Right atrium auricular region (tissue), 2 donors: ENCODE measurements at places on chromosomes 6 and 20. TPM values are rescaled to one million over a fixed set of nuclear protein-coding genes. Genes with fewer than 3 reads are reported as not detected.

DNAAF9 gene
- total RNA-seq, result 13.4 TPM

GTPBP2 gene
- 20.7 TPM for total RNA-seq

OSBPL2 gene
- 29.6 TPM for total RNA-seq

DNA sequence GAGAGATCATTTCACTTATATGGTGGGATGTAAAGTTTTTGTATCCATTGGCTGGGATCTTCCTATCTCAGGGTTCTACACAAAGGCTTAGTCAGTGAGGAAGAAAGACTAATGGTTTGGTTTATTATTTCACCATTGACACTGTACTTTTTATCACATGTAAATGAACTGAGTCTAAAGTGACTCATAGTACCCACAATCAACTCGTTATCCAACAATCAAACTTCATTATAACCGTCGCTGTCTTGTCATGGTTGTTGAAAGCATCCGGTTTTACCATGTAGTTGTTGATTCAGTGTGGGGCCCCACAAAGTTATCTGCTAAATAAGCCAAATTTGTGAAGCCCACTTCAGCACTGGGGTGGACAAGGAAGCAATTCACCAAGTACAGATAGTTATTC lies 55.8 kb upstream of the MTRF1L start:
- DNase-seq, result no peak

GRCh38 chr6:3398755-3399696 lies 57.8 kb downstream of the SLC22A23 start:
- DNase-seq, result no peak

- DNase-seq, result no peak
Measured at GRCh38 chr6:6918216-6918983, 189.4 kb upstream of the RREB1 start.

DNA sequence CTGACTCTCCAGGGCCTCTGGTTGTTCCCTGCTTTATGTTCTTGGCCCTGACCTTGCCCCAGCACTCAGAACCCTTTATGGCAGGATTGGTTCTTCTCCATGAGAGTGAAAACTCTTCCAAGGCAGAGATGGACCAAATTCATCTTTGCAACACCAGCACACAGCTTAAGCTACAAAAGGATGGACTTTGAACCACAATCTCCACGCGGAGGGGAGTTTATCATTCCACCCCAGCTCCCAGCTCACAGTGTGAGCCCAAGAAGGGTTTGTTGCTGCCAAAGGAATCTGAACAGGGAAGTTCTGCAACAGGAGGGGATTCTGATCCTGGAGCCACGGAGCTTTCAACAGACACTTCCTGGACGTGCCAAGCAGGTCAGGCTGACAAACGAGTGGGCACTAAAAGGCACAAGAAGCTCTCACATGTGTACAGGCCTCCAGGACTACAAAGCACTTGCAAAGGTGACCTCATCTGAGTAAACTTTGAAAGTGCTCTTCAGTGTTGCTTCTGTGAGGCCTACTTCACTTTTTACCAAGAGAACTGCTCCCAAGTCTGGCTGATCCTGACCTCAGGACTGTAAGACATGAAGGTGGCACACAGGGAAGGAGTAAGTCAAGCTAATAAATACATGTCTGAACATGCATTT lies 8.9 kb downstream of the FITM2 start:
- DNase-seq, result no peak

ANKRD66 gene
- total RNA-seq, result not detected

DNA sequence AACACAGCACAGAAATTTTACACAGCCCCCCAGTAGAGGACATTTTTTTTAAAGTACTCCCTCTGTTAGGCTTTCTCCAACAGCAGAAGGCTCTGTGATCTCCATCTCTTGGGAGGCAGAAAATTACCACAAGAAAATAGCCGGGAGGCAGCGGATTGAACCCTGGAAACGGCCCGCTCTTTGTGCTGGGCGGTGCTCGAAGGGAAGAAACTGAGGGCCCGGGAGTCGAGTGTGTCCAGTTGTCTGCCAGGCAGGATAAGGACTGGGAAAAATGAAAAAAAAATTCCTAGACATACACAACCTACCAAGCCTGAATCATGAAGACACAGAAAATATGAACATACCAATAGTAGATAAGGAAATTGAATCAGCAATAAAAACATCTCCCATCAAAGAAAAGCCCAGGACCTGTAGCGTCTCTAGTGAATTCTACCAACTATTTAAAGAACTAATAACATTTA lies 31.5 kb downstream of the POM121L2 start:
- DNase-seq, result no peak

DNA sequence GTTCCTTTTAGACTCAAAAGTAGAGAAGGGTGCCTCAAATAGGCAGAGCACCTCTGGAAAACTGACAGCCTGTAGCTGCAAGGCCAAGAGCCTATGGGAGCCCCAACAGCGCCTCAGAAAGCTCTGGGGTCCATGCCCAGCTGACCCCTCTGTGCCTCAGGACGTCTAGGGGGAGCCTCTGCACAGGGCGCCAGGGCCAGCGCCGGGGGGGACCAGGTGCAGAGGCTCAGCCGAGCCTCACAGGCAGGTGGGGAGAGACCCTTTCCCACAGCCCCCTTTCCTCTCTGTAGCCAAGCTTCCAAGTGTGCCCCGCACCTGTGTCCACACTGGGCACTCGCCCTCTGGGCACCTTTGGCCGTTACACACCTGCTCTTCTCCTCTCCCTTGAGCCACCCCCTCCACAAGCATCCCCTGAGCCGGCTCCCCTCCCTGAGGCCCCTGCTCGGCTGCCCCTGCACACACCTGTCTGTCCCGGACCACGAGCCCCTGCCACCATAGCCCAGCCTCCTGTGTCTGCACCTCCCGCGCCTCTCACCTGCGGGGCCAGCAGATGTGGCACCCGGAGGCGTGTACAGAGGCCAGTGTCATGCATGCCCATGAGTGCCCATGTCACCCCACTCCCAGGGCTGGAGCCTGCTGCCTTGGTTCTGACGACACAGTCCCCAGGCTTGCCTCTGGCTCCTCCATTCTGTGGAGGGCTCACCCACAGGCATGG lies 53.2 kb downstream of the GINS1 start:
- DNase-seq, result no peak

DNA sequence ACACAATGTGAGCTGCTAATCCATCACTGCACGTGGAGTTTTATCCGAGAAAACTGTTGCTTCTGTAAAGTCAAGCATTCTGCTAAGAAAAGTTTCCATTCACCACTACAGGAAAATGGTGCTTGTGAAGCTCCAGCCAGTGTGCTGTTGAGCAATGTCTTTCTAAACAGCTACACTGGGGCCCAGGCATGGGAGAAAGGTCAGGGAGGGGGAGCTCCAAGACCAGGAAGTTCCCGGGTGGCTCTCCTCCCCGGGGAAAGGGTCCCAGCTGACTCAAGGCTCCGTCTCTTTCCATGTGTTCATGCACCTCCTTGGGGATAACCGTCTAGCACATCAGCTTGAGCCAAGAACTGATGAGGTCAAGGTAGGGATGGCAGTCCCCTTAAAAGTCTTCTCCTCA lies 20.5 kb downstream of the RPP40 start:
- DNase-seq, result no peak

DNA sequence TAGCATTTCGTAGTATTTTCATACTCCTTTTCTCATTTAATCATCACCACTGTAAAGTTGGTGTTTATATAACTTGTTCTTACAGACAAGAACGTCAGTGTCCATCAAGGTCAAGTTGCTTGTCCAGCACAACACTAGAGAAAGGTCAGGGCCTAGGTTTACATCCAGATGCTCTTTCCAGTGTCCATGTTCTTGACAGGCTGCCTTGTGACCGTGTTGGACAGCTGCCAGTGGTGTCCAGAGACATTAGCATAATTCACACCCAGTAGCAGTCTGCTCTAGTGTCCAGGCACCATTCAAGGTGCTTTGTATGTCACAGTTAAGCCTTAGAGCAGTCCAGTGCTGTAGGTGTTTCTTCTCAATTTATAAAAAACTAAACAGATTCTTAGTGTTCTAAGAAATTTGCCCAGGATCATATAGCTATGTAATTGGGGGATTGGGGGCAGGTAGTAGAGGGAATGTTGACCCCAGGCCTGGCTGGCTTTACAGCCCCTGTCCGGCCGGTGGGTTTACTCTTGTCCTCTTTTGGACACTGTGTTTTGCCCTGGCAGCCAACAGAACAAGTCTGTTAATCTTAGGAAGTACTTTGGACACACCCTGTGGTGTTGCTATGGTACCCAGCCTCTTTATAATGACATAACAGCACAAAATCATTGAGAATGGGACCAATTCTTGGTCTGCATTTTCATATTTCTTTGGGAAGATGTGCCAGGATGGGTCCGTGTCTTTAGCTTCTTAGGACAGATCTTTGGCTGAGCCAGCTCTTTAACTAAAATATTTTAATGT lies 8.0 kb downstream of the STK35 start:
- peak; percentile 77 for DNase-seq

- peak; percentile 57 for DNase-seq
Measured at GRCh38 chr6:149964308-149965193, 808 bp downstream of the ULBP1 start.

DNA sequence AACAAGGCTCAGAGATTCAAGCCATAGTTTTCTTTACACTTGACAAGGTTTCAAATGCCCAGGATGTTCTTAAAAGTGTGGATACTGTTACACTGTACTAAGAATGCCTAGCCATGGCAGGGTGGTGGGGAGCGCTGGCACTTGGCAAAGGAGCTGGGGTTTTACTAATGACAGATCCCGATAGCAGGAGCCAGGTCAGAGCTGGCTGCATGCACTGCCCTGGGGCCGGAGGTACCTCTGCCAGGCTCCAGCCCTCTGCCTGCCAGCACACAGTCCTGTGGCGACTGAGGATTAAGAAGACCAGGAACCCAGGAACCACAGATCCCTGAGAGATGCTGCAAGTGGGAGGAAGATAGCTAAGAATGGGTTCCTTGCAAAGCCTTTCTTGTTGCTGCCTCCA lies 260.3 kb downstream of the ALDH8A1 start:
- DNase-seq, result no peak

DNA sequence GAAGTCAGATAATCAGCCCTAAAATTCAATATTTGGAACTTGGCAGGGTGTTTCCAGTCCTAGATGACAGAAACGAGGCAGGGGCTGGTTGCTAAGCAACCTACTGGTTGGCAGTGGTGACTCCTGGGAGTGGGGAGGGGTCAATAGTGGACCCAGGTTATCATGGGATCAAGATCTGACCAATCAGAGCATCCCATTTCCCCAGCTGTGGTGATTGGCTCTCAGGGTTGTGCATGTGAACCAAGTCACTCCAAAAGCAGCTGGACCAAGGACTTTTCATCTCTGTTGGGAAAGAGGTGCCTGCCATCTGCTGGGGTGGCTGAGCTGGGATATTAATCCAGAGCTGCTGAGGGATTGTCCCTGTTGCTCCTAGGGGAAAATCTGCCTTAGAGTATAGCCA lies 253.4 kb downstream of the PREX1 start:
- no peak for DNase-seq

DNA sequence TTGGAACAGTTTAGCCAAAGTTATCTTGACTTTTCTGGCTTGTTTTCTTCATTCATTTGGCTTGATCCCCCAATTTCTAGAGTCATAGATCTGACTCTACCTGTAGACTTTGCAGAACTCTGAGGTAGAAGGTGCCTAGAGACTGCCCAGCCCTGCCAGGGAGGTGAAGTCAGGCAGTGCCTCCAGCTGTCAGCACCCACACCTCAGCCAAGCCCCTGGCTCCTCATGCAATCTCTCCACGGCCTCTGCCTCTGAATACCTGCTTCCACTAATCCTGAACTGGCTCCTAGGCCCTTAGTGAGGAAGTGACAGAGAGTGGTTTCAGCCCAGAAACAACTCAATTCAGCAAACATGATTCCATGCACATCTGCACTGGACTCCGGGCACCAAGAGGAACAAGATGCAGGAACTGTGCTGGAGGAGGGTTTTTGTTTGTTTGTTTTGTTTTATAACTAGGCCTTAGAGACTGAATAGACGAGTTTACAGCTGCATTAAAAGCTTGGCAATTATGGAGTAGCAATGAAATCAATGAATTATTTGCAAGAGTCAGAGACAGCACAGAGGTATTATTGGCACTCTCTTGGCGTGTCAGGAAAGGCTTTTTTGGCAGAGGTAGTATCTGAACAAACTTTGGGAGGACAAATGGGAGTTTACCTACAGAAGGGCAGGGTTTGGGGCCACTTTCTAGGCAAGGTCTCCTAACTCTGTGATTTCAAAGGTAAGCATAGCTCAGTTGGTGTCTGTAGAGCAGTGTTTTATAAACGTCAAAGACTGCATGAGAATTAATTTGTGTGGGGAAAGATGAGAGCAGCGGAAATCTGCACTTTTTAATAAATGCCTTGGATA lies 25.2 kb downstream of the TGM3 start:
- no peak for DNase-seq

DNA sequence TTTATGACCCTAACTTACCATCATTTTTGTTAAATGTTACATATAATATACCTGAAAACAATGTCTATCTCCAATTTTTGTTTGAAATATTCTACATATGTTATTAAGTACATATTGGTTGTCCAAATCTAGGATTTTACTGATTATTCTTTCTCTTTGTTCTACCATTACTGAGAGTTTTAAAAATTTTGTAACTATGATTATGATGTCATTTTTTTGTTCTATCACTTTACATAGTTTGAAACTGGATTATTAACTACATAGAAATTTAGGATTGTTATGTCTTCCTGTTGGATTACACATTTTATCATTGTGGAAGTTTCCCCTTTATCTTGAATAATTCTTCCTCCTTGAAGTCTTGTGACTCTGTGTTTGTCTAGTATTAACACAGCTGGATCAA lies 41.2 kb downstream of the LINC00237 start:
- no peak for DNase-seq

PI3 gene
- total RNA-seq, result not detected

DNA sequence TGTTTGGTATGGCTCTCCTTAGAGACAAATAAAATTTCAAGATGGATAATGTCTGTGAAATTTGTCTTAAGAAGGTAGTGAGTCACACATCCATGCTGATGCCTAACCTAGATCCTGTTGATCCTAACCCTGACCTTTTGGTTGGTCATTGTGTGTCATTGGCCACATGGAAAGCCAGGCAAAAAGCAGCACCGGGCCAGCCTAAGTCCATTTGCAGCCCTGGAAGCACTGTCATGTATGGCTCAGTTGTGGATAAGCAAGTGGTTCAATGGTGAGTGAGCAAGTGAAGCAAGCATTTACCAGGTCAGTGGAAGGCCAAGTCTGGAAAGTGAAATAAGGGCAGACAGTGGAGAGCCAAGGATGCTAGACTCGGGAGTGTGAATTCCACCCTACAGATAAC lies 12.1 kb upstream of the XRN2 start:
- no peak for DNase-seq

DNA sequence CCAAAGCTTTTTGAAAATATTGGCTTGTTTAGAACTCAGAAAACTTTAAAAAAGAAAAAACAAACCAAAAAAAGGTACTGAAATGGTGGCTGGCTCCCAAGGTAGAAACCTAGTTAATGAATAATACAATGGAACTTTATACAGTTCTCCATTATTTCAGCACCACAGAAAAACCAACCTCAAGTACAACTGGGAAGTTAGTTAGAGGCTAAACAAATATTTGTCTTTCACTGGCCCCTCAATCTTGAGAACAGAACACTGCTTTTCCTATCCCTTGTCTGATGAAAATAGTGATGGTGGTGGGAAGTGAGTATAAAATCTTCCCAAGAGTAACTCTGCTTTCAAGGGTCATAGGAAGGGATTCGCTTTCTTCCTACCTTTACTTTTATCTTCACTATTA lies 126.5 kb downstream of the REV3L start:
- no peak for DNase-seq

SLC17A3 gene
- not detected for total RNA-seq

GRCh38 chr6:3881711-3882421 lies 32.7 kb downstream of the FAM50B start:
- peak; percentile 58 for DNase-seq

CALHM5 gene
- 3.4 TPM for total RNA-seq

LY6G6F gene
- total RNA-seq, result not detected

GRCh38 chr6:132907231-132907630 lies 92.9 kb downstream of the RPS12 start:
- no peak for DNase-seq
